ENCODE measurements at places on chromosomes 2 and 18.

- DNase-seq, result no peak
These were observed 59.9 kb downstream of the DNER start for GRCh38 chr2:229654437-229654836.

- DNase-seq, result no peak
These were observed 599.9 kb downstream of the TMEM182 start for GRCh38 chr2:103361712-103362111.

DNA sequence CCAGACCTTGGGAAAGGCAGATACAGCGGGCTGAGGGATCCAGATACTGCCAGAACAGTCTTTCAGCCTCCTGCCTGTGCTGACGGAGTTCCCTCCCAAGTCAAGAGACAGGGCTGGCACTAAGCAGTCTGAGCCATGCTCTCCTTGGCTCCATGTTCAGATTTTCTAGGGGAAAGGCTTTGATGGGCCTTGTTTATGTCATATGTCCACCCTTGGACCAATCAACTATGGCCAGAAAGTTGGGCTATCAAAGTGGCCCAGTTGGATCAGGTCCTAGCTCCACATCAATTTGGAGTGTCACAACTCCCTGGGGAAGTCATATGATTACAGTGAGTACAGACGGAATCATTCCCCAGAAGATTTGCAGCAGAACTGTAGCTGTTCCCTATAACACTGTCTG is 152.0 kb downstream of the GREB1L start:
- DNase-seq, result no peak

DNA sequence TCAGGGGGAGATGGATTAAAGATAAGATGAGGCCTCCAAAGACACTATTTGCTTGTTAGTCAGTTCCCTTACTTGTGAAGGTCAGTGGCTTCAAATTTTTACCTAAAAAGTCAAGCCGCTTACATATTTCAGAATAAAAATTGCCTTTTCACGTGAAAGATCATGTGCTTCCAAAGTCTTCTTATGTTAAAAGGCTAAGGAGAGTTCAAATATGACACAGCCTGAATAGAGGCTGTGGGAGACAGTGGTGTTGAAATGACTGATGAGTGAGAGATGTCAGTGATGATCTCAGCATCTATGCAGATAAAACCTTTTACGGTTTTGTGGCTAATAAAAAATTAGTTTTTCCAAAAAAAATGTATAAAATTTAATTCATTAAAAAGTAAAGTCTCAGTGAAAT is 40.5 kb downstream of the UPP2 start:
- no peak for DNase-seq

GRCh38 chr2:25483607-25484266 is 142.0 kb upstream of the DNMT3A start:
- DNase-seq, result no peak

- DNase-seq, result no peak
These were observed 66.1 kb downstream of the FASTKD2 start for GRCh38 chr2:206831442-206831995.

- DNase-seq, result no peak
These were observed 621.2 kb downstream of the CNTNAP5 start for GRCh38 chr2:124646166-124646815.

All from stimulated activated CD4-positive, alpha-beta T cell treated with anti-CD3 and anti-CD28 coated beads, Interleukin-2, amount 100 ng/mL, for 24 hours (primary cell).